ENCODE measurements at places on chromosomes 6 and 20.

GRCh38 chr20:324177-325044 lies 941 bp upstream of the SOX12 start:
- DNase-seq: peak; percentile 73

- DNase-seq: no peak
Measured at GRCh38 chr6:24897186-24897585, 38.6 kb downstream of the RIPOR2 start.

DNA sequence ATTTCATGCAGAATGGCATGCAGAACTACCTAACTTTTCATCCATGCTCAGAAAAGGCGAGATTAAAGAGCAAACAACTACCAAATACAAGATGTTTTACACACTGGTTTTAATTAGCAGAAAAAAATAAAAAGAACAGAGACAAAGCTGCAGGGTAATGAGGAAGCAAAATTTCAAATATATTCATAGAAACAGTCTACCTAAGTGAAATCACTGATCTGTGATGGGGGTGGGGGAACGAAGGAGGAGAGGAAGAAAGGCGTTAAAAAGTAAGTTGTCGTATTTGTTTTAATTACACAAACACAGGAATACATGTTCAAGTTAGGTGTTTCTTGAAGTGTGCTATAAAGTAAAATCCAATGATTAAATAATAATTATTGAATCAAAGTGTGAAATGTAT lies 42.1 kb downstream of the MAP3K7 start:
- DNase-seq: no peak

GRCh38 chr6:4351520-4352321 lies 216.3 kb upstream of the ECI2 start:
- no peak for DNase-seq

- no peak for DNase-seq
Measured at GRCh38 chr20:1383623-1384404, 9.0 kb downstream of the FKBP1A start.

GRCh38 chr20:1891263-1892118 lies 3.7 kb upstream of the SIRPA start:
- no peak for DNase-seq

DNA sequence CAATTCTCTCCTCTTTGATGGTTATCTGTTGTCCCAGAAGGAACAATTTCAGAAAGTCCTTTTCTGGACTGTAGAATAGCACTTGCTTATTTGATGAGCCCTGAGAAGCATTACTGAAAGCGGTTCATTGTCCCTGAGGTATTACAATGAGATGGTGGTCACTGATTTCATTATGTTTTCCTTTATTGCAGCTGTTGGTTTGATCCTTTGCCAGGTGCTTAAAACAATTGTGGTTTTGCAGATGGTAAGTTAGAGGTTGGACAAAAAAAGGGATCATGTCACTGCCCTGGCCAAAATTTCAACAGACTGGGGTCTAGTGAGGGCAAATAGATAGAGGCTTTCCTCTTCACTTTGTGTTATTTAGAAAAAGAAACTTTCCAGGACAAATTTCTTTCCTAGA lies 61.9 kb downstream of the ESR1 start:
- DNase-seq: no peak

DNA sequence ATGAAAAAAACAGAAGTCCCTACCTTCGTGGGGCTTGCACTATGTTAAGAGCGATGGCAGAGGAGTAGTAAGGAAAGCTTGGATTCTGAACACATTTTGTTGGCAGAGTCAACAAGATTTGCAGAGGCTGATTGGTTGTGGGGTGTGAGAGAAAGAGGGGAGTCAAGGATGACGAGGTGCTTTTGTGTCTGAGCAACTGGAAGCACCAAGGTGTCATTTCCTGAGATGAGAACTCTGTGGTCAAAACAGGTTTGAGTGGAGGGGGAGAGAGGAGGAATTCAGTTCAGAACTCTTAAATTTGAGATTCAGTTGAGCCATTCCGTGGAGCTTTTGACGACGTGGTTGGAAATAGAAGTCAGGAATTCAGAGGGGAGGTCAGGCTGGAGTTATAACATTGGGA lies 3.5 kb downstream of the OCSTAMP start:
- DNase-seq: no peak

DNA sequence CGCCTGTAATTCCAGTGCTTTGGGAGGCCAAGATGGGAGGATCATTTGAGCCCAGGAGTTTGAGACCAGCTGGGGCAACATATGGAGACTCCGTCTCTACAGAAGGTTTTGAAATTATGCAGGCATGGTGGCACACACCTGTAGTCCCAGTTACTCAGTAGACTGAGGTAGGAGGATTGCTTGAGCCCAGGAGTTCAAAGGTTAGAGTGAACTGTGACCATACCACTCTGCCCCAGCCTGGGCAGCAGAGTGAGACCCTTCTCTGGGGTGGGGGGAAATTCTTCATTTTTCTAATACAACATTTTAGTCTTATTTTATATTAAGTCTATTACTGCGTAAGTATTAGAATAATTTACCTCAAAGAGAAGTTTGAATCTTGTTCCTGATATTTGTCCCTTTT lies 20.1 kb upstream of the SUMO4 start:
- DNase-seq: no peak

DNA sequence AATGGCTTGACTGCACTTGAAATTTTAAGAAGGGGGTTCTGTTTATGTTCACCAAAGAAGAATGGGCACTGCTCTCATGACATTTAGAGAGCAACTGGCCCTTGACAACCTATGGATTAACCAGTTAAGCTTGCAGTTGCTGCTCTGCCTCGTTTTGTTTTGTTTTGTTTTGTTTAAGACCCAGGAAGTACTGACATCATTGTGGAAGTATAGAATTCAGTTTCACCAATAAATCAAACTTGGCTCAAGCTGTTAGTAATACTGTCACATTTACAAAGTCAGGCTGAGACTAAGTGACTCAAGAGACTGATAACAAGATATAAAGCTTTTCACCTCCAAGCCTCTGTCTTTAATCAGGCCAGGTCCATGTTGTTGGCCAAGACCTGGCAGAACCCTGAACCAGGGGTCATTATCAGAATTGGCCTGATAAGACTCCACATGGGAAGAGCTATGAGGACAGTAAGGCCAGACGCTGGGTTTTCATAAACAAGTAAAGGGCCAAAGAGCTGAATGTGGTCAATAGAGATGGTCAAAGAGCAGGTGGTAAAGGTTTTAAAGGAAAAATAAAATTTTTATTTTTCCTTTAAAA lies 99.4 kb upstream of the VGLL2 start:
- DNase-seq: no peak

- DNase-seq: no peak
Measured at GRCh38 chr6:84093441-84094435, 60.2 kb downstream of the MRAP2 start.

DNA sequence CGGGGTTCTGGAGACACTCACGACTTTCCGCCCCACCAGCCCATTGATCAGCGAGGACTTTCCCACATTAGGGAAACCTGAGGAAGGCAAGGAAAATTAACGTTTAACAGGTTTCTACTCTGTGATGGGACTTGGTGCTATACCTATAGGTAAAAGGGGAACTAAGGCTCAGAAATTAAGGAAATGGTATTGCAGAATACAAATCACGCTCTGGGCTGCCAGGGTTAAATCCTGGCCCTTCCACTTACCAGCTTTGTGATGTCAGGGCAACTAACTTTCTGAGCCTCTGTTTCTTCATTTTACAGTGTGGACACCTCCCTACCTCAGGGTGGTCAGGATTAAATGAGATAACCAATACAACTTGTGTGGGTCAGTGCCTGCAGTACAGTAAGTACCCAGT lies 8.8 kb downstream of the GNL1 start:
- no peak for DNase-seq

DNA sequence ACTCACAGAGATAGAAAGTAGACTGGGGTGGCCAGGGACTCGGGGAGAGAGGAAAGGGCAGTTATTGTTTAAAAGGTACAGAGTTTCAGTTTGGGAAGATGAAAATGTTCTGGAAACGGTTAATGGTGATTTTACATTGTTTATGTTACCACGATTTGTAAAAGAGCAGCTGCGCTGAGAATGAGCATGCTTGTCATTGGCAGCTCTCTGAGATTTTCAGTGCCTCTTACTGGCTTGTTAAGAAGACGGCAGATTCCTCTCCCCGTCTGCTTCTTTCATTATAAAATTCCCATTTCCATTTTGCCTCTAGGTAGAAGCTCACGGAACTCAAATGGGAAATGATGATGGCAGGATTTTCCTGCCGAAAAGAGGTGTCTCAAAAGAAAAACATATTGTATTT lies 39.7 kb upstream of the PPP1R3G start:
- no peak for DNase-seq

- DNase-seq: no peak
Measured at GRCh38 chr20:51469578-51470498, 72.7 kb downstream of the NFATC2 start.

DNA sequence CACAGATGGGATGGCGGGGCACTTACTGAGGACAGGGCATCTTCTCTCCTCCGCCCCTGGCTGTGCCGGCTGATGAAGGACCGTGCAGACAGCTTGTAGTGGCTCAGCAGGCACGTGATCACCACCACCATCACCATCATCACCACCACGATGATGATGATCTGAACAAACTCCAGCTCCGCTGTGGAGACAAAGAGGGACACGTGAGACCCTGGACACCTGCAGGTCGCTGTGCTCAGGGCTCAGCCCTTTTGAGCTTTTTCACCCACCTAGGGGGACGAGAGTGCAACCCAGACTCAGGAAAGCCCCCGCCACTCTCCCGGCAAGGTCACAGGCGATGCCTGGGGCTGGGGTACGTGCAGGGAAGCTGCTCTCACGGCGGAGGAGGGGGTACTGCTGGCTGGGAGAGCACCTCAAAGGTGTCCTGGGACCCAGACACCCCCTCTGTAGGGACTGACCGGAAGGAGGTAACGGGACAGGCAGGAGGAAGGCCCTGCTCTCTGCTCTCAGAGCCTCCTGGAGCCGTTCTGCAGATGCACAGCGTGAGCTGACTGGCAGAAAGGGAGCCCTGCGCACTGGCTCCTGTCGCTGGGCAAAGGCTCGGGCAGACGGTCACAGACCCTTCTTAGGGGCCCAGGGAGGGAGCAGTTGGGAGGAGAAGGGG lies 39.4 kb upstream of the ZBP1 start:
- DNase-seq: no peak

GRCh38 chr6:41159415-41160082 lies 3.4 kb downstream of the TREM2 start:
- no peak for DNase-seq

GRCh38 chr6:169635345-169635744 lies 66.5 kb downstream of the WDR27 start:
- no peak for DNase-seq

DNA sequence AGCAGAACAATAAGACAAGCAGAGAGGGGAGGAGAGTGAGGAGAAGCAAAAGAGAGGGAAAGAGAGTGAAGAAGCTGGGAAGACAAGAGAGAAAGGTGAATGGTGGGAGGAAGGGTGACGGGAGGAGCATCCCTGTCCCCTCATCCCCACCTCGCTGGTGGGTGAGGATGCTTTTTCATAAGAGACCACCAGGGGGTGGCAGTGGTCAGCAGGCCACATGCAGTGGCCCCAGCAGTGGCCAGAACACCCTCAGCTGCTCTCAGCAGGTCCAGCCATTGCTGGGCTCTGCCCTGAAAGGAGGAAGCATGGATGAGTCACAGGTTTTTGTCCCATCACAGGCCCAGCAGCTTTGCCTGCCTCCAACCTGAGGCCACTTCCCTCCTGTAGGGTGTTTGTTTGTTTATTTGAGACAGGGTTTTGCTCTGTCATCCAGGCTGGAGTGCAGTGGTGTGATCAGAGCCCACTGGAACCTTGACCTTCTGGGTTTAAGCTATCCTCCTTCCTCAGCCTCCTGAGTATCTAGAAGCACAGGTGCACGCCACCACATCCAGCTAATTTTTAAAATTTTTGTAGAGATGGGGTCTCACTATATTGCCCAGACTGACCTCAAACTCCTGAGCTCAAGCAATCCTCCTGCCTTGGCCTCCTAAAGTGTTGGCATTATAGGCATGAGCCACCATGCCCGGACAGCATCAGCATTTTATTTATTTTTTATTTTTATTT lies 24.0 kb downstream of the FGD2 start:
- DNase-seq: peak; percentile 25

GRCh38 chr6:148608199-148608951 lies 138.5 kb upstream of the UST start:
- DNase-seq: no peak

DNA sequence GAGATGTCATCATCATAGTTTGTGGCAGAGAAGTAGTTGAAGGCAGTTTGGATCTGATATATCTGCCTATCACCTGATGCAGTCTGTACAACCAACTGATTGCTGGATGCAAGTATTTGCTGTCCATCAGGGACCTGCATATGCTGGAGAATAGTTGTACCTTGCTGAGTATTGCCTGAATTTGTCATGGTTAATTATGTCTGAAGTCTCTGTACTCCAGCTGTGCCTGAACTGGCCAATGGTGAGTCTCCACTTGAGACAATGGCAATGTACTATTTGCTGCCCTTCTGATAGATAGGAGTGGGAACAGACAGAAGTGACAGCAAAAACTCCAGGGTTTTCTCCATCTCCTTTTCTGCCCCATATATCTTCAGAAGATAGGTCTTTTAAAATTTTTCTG lies 531.5 kb downstream of the EPHA7 start:
- DNase-seq: no peak

DNA sequence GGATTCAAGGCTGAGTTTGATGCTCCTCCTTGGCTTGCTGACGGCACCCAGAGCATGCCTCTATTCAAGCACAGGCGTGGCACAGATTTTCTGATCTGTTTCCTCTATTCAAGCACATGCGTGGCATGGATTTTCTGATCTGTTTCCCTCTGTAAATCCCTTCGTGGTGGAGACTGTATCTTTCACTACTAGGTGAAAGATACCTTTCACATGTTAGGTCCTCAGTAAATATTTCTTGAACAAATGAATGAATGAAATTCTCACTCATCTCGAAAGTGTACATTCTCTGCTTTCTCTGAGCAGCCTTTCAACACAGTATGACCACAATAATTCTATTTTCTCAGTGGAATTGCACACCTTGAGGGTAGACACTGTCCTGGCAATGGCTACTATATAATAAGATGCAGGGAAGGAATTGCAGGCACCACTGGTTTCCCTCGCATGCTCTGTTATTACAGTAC lies 72.6 kb upstream of the F13A1 start:
- no peak for DNase-seq

- no peak for DNase-seq
Measured at GRCh38 chr6:34585512-34586061, 29.5 kb upstream of the SPDEF start.

DNA sequence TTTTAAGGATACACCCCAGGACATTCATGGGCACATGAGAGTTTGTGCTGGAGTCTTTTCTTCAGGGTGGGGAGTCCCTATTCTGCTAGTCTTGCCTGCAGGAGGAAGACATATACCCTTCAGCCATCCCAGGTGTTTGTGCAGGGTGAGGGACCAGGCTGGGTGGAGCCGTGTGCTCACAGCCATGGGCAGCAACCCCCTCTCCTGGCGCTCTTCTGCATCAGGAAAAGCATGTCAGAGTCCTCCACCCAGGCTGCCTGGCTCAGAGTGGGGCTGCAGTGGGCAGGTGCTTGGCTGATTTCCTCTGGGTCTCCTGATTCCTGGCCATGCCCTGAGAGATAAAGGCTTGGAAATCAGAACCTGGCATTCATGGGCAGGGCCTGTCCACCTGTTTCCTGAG lies 22.7 kb upstream of the MLN start:
- DNase-seq: no peak

DNA sequence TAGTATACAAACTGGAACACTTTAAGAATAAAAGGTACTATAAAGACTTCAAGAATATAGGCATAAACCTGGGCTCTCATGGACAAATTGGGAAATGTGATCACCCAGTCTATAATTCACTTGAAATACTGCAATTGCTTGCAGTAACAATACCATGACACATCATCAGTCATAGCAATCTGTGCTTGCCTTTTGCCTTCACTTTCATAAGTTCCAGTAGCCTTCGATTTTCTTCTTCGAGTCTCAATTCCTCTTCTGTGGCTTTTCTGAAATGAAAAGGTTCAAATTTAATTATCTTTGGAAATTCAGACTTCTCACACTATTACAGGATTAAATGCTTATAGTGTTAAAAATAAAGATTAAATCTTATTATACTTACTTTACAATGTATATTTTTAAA lies 96.3 kb upstream of the ZBTB24 start:
- no peak for DNase-seq

Data from nucleus accumbens (tissue), 56 donors.